ENCODE measurements at places on chromosomes 2 and 18.

- no peak for DNase-seq
These were observed 1004.4 kb upstream of the CDH2 start for GRCh38 chr18:29181151-29181901.

- DNase-seq: no peak
These were observed at the start of gene ACMSD for GRCh38 chr2:134838143-134838620. TSS of gene ACMSD (plus strand) at chr2:134838616. CDS start at chr2:134838683, 67 bp downstream.

DNA sequence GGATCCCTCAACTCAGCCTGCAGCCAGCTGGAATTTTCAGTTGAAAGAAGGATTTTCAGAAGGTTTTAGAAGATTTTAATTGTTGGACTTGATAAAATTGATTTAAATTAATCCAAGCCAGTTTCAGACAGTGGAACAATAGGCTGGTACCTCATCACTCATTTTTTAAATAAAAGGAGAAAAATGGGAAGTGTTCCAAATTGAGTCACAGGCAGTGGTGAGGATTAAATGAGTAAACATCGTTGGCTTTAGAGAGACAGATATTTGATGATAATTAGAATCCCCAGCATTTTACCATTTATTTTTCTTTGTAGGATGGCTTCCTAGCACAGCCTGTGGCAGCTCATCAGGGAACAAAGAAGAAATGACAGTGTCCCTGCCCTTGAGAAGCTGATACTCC is 7.4 kb downstream of the CXCR4 start:
- DNase-seq: no peak

GRCh38 chr2:85954192-85954589 is 65.4 kb upstream of the ST3GAL5 start:
- DNase-seq: no peak

- DNase-seq: no peak
These were observed 43.5 kb downstream of the SCN1A start for GRCh38 chr2:166084301-166084700.

DNA sequence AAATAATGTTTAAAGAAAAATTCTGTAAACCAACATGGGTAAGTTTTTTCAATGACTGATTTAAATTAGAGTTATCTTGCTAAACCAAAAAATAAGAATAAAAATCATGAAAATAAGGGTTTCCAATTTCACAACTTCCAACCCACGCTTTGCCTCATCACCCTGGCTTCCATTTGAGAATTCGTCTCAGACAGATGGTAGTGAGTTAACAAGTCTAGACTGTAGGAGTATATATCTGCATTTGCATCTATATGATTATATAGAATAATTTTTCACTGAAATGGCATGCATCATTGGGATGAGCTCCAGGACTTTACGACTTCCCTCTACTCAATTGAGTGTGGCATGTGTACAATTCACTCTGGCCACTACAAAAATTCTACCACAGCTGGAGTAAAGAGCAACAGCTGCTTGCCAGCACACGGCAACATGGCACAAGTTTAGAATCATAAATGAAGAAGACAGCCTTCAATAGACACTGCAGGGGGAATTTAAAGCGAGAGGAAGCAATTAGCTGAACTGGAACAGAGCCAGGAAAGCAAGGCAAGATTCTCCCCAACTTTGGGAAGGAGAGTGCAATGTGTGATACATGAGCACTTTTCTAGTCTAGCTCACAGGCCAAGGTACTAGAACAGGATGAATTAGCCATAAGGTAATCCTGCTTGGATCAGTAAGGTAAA is 1673.5 kb upstream of the CELF4 start:
- no peak for DNase-seq

- DNase-seq: no peak
These were observed 223.9 kb upstream of the NOL4 start for GRCh38 chr18:34448662-34449061.

DNA sequence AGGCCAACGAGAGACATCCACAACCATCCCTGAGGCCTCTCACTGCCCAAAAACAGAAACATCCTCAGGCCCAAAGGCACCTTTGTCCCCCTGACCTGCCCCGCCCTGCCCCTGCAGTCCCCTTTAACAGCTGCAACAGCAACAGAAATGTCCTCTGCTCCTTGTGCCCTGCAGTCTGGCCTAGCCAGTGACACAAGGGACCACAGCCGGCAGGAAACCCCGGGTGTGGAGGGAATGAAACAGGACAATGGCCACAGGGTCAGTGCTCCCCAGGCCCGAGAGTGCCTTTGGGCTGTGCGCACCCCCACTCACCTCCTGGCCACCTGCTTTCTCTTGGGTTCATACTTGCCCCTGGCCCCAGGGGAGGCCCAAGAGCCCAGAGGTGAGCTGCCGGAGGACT is 35.6 kb downstream of the SNED1 start:
- DNase-seq: no peak

GRCh38 chr2:161990036-161990435 is 84.0 kb downstream of the DPP4 start:
- DNase-seq: no peak

GRCh38 chr2:223488814-223489213 is 113.3 kb downstream of the SCG2 start:
- no peak for DNase-seq

GRCh38 chr2:214536625-214537024 is 125.8 kb downstream of the VWC2L start:
- DNase-seq: no peak

GRCh38 chr2:204871231-204871953 is 326.1 kb downstream of the PARD3B start:
- DNase-seq: no peak

GRCh38 chr2:240775905-240776304 is 44.1 kb downstream of the KIF1A start:
- DNase-seq: no peak

GRCh38 chr2:121089166-121089510 is 195.9 kb downstream of the TFCP2L1 start:
- DNase-seq: no peak

DNA sequence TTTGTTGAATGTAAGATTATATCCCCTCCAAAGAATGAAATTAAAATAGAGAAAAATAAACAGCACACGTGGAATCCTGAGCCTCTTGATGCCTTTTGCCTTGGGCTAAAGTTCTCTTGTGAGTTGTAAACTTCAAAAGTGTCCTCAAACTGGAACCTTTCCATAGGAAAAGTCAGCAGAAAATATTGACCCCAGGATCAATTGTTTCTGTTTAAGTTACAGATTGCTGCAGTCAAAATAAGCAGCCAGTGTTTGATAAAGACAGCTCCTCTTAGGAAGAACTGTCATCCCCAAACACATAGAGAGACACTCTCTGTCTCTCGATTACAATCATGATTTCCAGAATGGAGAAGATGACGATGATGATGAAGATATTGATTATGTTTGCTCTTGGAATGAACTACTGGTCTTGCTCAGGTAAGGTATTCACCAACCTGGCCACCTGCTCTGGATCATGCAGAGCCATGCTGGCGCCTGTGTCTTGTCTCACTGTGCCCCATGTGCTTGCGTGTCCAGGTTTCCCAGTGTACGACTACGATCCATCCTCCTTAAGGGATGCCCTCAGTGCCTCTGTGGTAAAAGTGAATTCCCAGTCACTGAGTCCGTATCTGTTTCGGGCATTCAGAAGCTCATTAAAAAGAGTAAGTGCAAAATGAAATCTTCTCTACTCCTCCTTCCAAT is at the start of gene SPP2:
Gene SPP2, plus strand, starts transcription at position 248 of the 681 bp plus-strand sequence. Its CDS starts 85 bp downstream, at position 333.
- DNase-seq: no peak

Measured in progenitor cell of endocrine pancreas (in vitro differentiated cells).